Caco-2 (cell line): ENCODE measurements at places on chromosomes 12 and 14.

DNA sequence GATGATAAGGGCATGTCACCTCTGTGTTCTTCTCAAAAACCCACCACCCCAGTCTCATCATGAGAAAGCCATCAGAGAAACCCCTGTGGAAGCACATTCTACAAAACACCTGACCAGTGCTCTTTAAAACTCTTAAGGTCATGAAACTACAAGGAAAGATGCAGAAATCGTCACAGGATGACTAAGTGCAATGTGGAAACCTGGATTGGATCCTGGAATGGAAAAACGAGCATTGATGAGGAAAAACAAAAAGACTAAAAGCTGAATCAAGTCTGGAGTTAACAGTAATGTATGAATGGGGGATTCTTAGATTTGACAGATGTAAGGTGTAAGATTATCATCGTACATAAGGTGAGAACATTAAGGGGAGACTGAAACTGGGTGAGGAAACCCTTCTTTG lies 211.0 kb downstream of the TBX5 start:
- no peak for DNase-seq

DNA sequence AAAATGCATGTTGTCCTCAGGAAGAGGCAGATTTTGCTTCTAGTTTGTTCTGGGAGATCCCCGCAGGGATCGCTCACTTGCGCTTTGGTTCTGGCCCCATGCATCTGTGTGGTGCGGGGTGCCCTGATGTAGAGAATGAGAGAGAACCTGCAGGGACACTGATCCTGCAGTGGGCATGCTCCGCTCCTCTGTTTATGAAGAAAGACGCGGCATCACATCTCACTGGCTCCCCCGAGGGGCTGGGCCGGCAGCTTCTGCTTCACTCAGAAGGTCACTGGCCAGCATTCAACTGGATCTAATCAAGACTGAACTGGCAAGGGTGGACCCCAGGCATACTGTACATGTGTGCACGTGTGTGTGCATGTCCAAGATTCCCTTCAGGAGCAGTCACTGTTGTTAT lies 164.2 kb downstream of the CALM1 start:
- DNase-seq = peak; percentile 18

- DNase-seq = no peak
Measured at GRCh38 chr14:105323663-105324062, 9.1 kb downstream of the PACS2 start.

DNA sequence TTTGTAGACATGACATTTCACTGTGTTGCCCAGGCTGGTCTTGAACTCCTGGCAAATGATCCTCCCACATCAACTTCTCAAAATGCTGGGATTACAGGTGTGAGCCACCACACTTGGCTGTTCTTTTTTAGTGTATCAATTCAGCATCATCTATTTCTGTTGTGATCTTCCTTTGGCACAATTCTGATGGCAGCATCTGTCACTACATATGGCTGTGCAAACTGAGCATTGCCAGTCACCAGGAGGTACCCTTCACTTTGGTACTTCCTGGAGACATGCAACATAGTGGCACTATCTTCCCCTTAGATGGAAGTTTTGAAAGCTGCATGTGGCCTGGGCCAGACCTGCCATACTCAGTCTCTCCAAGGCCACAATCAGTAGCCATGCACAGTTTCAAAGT lies 467.1 kb upstream of the TMPO start:
- no peak for DNase-seq

DNA sequence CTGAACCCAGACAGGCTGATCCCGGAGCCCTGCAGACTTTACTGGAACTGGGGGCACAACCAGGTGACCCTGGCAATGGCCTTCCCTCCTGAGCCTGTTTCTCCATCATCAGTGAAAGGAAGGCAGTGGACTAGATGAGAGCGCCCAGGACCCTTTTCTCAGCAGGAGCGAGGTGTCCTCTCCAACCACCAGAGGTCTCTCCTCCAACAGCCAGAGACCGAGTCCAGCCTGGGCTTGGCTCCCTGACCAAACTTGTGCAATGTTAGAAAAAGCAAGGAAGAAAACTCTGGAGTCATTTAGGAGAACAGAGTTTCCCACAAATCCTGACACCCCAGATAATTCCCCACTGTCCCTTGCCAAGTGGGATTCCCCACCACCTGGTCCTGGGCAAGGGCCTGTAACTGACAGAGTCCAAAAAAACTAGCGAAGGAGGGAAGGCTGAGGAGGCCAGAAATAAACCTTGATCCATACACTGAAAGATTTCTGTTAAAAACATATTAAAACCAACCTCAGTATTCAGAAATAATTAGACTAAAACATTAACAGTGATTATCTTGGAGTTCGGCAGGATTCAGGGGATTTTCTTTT lies 9.0 kb downstream of the RPS6KL1 start:
- peak; percentile 74 for DNase-seq

GRCh38 chr12:130058926-130059472 lies 103.3 kb upstream of the FZD10 start:
- DNase-seq = no peak

DNA sequence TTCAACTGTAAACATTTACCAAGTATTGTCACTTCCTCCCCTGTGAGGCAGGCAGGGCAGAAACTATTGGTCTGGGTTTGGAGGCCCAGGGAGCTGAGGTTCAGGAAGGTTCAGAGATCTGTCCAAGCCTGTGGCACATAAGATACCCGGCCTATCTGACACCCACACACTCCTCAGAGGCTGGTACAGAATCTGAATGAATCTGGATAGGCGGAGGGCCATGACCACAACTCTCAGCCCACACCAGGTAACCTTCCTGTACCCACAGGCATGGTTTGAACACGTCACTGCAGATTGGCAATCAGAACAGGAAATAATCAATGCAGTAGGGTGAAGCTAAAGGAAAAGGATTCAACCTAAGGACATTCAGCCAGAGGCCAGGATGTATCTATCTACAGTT lies 92.8 kb upstream of the TMCC3 start:
- DNase-seq = no peak

DNA sequence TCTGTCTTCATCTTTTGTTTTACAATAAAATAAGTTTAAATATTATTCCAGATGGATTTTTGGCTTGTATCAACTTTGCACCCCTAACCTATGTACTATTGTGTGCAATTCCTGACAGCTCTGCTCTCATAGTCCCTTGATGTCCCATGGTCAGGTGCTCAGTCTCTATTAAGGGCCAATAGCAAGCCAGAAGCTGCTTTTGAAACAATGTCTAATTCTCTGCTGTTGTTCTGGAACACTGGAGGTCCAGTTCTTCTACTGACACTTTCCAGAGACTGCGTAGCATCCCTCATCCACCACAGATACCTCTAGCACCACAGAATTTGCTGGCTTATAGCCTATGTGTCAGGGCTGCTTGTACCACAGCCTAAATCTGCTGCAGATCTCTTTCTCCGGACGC lies 74.6 kb downstream of the BRMS1L start:
- DNase-seq = no peak

DNA sequence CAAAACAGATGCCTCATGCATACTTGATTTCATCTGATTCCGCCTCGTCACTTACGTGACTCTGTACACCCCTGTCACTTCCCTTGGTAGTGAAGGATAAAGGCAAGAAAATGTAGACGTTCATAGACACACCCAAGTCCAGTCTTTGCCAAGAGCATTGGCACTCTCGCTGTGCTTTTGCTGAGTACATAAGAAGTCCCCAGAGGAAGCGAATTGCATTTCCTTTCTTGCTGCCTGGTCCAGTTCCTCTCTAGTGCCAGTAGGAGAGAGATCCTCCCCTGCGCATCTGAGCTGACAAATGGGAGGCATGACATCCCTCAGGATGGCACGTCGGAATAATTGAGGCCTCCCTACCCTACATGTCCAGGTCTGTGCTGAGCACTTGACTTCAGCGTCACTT lies 21.3 kb upstream of the RIN3 start:
- no peak for DNase-seq

DNA sequence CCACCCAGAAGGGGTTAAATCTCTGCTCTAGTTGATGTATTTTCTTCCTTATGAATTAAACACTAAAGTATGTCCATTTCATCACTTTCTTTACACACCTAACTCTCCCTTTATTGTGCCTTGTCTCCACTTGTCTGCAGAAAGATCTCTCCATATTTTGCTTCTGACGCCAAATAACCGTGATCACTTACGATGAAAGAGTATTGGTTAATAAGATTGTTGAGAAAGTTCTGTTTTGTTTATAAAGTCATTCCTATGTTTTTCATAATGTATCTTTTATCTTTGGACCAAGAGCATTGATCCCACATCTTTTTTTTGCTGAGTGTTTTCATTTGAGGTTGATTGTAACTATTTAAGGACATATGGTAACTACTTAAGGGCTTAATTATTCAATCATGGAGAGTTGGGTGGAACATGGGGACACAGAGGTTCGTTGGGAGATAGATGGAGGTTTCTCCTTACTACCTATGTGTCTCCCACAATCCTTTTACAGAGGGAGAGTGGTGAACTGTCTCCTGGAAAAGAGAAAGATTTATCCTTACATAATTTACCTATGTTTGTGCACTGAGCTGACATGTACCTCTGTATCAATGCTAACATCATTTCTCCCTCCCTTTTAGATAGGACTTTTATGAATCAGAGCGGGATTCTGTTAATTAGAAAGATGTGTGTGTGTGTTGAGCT lies 120.7 kb upstream of the SLC38A2 start:
- DNase-seq = no peak
